ENCODE measurements at places on chromosomes 16 and 17. TPM values are rescaled to one million over a fixed set of nuclear protein-coding genes. Genes with fewer than 3 reads are reported as not detected.

The LIG3 gene
- total RNA-seq = 24.5 TPM

The SPG7 gene
- total RNA-seq = 108 TPM

The IL21R gene
- total RNA-seq = 0.21 TPM

The TOP2A gene
- total RNA-seq = 0.11 TPM

The P3H4 gene
- total RNA-seq = 61.4 TPM

The EFCAB3 gene
- not detected for total RNA-seq

The CAPNS2 gene
- not detected for total RNA-seq

The MFSD6L gene
- not detected for total RNA-seq

The CACNG4 gene
- total RNA-seq = not detected

The KRT36 gene
- total RNA-seq = not detected

The CXCL16 gene
- 12.5 TPM for total RNA-seq

The RAPGEFL1 gene
- total RNA-seq = 8.7 TPM

The HOXB1 gene
- not detected for total RNA-seq

The SLC16A11 gene
- total RNA-seq = not detected

The MPP3 gene
- total RNA-seq = 37.0 TPM

The TRAPPC1 gene
- 36.0 TPM for total RNA-seq
